Activated naive CD8-positive, alpha-beta T cell treated with anti-CD3 and anti-CD28 coated beads, Interleukin-2, amount 50 U/mL, for 16 hours (primary cell): ENCODE measurements at places on chromosomes 2 and 18.

GRCh38 chr2:186591506-186591890 lies 1.6 kb downstream of the ITGAV start:
- DNase-seq = no peak

GRCh38 chr2:30714811-30715709 lies 92.2 kb downstream of the CAPN13 start:
- no peak for DNase-seq

- no peak for DNase-seq
Observed at GRCh38 chr2:70143314-70144150, 47.3 kb downstream of the C2orf42 start.

GRCh38 chr2:10533811-10534321 lies 85.7 kb upstream of the ODC1 start:
- DNase-seq = no peak

GRCh38 chr2:9355716-9356115 lies 67.6 kb downstream of the ITGB1BP1 start:
- no peak for DNase-seq

DNA sequence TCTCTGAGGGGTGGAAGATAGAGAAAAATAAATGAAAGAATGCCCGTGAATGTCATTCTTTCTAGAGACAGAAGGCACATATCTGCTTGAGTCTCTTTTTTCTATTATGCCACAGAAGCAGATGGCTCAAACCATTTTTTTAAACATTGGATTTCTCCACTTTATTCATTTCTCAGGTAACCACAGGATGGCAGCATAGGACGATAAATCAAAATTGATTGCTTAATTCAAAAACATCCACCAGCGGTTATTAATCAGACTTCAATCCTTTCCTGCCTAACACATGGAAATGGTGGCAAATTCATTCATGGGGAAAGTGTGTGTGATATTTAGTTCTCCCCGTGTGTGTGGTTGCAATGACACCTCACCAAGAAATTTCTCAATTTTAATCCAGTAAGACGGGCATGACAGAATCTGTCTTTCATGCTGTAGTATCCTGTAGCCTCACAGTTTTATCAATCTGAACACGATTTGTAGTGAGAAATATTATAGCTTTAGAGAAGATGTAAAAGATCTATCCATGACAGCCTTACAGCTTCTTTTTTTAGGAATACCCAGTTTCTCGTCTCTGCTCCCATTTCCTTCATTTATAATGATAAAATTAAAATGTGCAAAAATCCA lies 72.2 kb downstream of the DSC3 start:
- no peak for DNase-seq

DNA sequence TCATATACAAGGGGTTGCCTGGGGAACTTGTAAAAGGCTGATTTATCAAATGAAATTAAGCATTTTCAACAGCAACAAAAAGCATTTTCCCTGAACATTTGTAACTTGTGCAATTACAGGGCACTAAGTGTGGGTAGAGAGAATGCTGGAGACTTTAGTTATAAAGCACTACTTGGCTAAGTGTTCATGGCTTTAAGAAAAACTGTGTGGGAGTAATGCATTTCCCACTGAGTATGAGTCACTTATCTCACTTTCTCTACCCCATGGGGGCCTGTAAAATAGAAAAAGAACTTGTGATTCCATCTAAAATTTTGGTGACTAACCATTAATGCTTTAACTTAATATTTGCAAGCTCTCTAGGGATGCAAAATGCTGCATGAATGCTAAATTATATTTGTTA lies 193.4 kb downstream of the CCDC102B start:
- DNase-seq = no peak

- DNase-seq = no peak
Observed at GRCh38 chr18:48842259-48843061, 108.3 kb downstream of the SMAD7 start.

GRCh38 chr18:22609642-22610041 lies 191.9 kb upstream of the CTAGE1 start:
- no peak for DNase-seq

GRCh38 chr2:239289545-239289944 lies 111.3 kb downstream of the HDAC4 start:
- no peak for DNase-seq

DNA sequence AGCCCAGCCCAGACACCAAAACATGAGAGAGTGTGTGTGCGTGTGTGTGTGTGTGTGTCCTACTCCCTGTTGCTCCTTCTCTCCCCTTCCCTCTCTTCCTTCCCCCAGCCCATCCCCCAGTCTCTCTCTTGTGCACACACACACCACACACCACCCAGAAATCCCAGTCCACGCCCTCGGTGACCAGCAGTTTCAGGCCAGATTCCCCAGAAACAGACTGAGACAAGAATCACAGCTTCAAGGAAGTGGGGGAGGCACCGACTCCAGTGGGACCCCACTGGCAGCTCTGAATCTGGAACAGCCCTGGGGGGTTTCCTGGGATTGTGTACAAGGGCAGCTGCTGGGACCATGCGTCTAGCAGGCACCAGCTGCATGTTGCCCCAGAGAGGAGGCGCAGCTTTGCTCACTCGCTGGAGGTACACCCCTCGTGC lies 113.5 kb downstream of the NDUFA10 start:
- DNase-seq = no peak

DNA sequence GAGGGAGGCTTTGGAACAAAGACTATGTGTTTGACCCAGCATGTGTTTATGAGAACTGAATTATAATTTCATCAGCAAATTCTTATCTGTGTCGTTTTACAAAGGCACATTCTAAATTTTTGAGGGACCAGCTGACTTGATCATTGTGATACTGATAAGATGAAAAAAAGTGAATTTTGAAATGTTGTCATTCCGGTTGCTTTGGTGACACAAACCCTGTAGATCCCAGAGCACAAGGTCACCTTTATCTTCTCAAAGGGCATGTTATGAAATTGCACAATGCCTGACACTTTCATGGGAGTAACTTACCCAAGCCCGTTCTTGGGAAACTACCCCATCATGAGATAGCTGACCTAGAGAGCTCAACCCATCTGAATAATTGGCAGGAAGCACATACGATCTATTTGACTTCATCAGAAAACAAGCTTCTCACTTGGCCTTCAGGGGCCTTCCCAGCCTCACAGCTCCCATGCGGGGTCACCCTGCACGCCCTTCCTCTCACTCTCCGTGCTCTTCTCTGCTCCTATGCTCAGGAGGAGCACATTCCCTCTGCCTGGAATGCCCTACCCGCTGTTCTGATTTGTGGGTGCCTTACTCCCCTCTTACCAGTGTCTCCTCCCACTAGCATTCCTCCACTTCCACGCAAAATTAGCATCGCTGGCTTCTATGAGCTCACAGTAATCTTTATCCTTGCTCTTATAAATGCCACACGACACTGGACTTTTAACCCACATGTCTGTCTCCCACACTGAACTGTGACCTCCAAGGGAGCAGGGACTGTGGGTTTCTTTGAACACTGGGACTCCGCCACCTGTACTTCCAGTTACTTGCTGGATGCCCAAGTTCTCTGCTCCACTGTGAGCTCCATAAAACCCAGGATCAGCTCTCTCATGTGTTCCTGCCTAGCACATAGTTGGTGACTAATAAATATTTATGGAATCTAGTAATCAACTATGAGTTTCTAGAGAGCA lies 555.8 kb upstream of the ID2 start:
- no peak for DNase-seq

- DNase-seq = no peak
Observed at GRCh38 chr2:44009136-44009735, 13.4 kb upstream of the LRPPRC start.

DNA sequence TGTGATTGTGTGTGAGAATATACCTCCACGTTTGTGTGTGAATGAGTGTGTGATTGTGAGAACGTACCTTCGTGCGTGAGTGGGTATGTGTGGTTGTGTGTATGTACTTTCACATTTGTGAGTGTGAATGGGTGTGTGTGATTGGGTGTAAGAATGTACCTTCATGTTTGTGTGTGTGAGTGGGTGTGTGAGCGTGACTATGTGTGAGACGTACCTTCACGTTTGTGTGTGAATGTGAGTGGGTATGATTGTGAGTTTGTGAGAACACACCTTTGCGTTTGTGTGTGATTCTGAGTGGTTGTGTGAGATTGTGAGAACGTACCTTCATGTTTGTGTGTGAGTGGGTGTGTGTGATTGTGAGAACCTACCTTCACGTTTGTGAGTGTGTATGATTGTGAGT lies 5.8 kb upstream of the ADCY3 start:
- DNase-seq = no peak

DNA sequence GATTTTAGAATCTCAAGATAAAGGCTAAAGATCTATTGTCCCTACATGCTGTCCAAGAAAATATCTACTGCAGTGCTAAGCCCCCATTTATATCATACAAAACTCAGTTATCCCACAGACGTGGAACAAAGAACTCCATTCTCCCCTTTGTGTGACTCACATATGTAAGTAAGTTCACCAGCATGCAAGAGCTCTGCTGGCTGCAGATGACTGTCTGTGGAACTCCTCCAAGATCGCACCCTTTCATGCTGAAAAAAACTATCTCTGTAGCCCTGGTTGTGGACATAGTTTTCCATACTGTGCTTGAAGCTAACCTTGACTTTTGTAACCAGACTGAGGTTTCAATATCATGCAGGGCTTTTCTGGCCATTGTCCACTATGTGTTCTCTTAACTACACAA lies 207.1 kb downstream of the ZNF521 start:
- DNase-seq = no peak

DNA sequence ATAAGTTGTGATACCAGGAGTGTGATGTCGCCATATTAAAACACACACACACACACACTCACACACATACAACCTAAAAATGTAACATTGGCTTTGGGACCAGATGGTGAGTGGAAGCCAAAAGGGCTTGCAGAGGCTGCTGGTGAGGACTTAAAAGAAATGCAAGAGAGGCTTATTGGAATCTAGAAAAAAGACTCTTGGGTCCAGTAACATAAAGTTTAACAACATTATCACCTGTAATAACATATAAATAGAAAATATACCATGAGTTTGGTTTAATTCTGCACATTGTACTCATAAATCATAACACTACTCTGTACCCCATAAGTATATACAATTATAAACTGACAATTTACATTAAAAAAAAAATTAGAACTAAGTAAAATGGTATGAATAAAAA lies 74.4 kb upstream of the MYCN start:
- no peak for DNase-seq

DNA sequence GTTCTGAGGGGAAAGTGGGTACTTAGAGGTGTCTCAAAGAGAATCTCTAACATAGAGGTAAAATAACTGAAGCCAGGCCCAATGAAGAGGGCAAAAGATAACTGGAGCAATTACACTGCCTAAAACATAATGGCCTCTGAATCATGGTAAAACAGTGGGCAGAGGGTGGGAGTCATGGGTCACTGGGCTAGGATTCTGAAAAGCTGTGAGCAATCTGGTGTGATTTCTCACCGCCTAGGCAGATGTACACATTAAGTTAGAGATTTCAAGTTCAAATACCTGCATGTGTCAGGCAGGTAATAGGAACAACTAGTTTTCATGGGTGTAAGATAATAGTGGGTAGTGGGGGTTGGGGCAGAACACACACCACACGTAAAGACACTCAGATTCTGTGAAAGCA lies 45.6 kb downstream of the INSIG2 start:
- no peak for DNase-seq

DNA sequence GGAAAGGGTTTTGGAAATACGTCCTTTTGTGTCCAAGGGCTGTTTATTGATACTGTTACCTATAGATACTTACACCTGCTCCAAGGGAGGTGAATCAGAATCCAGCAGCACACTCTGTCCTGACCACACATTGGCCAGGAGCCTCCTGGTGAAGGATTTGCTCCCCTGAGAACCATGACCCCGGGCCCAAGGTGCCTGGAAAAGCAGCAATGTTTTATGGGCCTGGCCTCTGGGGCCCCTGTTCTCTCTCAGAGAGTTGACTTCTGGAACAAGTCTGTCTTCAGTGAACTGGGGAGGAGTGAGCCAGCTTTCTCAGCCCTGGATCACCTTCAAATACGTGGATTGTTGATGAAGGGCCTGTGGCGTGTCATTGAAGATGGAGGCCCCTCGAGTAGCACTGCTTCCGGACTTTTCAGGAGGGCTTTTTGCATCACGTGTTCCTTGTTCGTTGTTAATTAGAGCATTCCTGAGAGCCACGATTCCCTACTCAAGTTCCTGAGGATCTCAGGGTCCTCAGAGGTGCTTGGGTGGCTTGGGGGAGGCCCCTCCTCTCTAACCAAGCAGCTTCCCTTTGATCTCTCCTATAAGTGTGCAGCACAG lies 78.5 kb upstream of the RPL31 start:
- DNase-seq = no peak

- no peak for DNase-seq
Observed at GRCh38 chr2:74924463-74925265, 33.8 kb upstream of the POLE4 start.
